ENCODE measurements at places on chromosomes 5 and 9.

DNA sequence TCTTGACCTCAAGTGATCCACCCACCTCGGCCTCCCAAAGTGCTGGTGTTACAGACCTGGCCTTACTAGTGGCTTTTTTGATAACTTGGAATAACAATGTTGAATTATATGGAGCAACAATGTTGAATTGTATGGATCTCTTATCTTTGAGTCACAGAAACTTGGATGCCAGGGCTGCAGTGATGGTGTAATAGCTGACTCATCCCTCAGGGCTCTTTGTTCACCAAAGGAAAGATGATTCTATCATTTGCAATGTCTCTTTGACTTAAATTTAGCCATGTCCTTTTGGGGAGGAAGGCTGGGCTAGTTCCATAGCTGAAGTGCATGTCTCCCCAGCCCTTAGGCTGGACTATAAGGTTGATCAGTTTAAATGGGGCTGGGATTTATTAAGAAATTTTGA, 172.3 kb downstream of the PDZD2 start:
- no peak for DNase-seq

- no peak for DNase-seq
Observed at GRCh38 chr9:38277601-38278200, 114.8 kb upstream of the ALDH1B1 start.

GRCh38 chr9:120712539-120713031, 1.7 kb downstream of the MEGF9 start:
- DNase-seq = no peak

GRCh38 chr9:76989501-76989900, 30.0 kb upstream of the FOXB2 start:
- no peak for DNase-seq

DNA sequence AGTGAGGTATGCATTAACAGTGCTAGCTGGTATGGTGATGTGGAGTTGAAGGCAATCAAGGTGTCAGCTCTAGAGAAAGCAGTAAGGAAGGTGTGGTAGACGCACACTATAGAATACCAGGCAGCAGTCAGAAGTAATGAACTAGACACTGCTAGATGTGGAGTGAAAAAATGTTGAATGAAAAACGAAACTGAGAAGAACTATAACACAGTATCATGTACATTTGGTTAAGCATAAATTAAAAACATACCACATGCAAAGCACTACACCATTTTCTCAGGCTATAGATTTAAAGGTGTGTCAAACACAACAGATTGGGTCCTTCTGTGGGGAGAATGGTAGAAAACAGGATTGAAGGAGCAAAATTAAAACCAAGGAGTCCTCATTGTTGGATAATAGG, 15.4 kb downstream of the ZNF622 start:
- DNase-seq = no peak

DNA sequence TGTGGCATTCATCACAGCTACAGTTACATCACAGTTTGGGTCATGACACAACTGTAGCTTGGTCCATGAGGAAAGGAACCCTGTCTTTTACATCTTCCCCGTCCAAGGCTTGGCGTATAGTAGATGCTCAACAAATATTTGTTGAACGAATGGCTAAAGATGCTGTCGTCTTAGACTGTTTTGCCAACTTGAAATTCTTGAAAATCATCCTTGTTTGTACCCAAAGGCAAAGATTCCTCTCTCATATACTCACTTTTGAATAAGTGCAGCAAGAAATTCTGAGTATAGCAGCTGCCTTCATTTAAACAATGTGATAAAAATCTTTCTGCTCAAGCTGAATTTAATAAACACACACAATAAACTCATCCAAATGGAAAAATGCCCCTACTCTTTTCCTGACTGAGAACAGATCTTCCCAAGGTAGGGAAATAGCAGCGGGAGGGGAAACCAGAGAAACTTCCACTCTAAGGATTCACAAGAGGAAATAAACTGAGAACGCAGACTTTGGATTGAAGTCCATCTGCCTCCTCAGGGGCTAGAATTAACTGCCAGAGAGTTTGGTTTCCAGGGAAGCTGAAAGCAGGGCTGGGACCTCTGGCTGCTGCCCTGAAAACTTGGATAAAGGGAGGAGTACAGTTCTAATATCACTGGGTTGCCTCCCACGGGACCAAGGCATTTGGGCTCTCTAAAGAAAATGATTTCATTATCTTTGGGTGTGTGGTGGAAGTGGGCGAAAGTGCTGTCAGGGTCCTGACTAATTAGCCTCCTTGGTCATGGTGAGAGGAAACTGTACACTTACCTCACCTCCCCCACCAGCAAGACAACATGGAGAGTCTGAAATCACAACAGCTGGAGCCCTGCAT, 99.1 kb downstream of the DPYSL3 start:
- no peak for DNase-seq

DNA sequence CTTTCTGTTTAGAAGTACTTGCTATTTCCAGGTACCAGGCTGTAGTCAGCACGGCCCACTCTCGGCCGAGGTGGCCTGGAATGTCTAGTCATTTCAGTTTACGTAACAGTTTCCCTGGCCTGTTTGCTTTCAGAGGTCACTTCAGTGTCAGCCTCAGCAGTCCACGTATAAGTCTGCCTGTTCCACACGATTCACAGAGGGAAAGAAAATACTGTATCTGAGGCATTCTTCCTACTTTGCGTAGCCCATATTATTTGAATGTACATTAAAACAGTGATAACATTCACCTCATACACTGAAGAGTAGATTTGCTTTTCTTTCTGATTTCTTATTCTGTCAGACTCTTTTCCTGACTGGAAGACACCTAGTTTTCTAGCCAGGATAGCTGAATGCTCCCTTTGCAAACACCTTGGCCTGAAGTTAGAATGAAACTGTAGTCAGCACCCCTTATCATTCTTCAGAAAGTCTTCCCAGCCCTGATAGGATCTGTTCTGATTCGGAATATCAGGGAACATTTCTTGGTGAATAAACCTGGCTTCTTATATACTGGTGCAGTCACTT, 140.9 kb downstream of the AOPEP start:
- DNase-seq = no peak

DNA sequence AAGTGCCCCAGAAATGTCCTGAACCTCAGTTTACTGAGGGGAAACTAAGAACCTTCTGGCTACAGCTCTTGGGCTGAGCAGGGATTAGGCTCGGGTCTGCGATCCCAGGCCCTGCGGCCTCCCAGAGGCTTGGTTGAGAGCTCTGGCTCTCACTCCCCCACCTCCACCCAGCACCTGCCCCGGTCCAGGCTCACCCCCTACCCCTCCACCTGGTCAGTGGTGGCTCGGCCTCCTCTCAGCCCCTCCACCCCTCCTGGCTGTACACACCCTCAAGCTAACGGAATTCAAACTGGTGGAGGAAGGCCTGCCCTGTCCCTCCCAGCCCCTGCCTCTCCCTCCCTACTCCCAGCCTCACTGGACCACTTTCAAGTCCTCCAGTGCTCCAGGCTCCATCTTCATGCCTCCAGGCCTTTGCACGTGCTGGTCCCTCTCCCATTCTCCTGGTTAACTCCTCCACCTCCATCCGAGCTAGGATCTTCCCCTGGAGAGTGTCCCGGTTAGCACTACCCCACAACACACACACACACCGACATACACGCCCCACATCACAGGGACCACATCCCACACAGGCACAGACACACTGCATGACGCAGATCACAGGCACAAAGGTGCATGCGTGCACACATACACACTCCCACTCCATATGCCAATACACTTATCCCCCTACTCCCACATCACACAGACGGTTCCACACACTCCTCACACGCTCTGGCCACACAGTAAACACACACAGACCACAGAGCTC, 130.9 kb downstream of the C9orf50 start:
- peak; percentile 41 for DNase-seq

DNA sequence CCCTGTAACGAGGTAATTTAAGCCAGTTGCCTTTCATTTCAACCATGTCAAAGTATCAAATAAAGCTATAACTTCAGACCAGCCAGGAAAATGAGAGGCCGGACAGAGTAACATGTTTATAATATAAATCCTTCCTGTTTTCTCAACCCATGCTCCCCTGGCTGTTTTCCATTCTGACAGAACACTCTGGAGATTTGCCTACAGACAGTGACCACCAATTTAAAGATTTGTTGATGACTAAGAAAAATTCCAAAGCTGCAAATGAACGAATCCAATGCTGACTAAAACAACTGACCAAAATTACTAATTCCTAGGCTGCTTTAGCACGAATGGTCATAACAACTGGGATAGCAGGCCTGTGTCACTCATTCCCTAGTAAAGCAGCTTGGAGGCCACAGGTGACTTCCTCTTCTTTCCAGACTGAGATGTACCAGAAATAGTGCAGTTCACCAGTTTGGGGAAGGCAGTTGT, 141.4 kb downstream of the AOPEP start:
- no peak for DNase-seq

- DNase-seq = no peak
Observed at GRCh38 chr9:124190761-124191160, 67.0 kb upstream of the NEK6 start.
